ENCODE measurements at places on chromosomes 4 and X.

DNA sequence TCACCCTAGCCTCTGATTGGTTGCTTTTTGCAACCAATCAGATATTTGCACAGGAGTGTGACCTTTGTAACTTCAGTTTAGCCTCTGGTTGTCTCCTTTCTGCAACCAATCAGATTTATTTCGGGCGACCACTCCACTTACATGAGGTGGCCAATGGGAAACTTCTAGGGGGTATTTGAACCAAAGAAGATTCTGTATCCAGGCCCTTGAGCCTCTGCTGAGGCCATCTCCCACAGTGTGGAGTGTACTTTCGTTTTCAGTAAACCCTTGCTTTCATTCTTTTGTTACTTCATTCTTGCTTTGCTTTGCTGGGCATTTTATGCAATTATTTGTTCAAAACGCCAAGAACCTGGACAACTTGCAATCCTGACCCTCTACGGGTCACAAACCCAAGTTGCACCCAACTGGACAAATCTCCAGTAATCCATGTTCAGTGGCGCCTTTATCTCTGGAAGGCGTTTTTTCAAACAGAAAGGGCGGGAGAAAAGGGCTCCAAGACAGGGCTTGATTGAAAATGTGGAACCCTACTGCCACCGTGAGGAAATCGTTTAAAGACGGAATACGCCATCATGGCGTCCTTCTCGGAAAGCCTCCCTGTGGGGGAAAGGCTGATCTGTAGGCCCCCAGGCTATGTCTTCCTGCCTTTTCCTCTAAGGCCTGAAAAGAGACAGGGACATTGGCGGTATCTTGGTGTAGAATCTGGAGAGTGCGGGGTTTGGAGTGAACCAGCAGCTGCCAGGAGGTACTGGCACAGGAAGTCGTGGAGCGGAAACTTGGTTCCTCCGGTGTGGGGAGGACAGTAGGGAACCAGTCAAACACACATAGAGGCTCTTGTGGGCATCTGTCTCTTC, 184.6 kb downstream of the OR13H1 start:
- DNase-seq = no peak

- no peak for DNase-seq
These were observed 406.5 kb downstream of the RPA4 start for GRCh38 chrX:97290199-97290598.

- DNase-seq = no peak
These were observed 36.4 kb downstream of the DHX15 start for GRCh38 chr4:24547979-24548378.

- DNase-seq = no peak
These were observed 184.9 kb downstream of the COMMD8 start for GRCh38 chr4:47278631-47279030.

DNA sequence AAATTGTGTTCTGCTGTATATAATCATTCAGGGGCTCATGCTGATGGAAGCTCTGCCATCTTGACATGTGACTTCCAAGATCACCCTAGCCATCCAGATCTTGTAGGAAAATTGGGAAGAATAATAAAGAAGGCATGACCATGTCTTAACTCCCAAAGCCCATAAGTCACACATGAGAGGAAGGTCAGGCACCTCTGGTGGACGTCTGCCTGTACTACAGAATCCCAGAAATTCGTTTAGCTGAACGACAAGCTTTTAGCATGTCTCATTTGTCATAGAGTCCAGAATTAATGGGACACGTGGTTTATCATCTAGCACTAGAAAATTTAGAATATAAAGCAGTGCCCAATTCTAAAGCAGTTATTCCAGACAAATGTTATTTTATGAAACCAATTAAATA, 212.7 kb downstream of the CENPC start:
- no peak for DNase-seq

DNA sequence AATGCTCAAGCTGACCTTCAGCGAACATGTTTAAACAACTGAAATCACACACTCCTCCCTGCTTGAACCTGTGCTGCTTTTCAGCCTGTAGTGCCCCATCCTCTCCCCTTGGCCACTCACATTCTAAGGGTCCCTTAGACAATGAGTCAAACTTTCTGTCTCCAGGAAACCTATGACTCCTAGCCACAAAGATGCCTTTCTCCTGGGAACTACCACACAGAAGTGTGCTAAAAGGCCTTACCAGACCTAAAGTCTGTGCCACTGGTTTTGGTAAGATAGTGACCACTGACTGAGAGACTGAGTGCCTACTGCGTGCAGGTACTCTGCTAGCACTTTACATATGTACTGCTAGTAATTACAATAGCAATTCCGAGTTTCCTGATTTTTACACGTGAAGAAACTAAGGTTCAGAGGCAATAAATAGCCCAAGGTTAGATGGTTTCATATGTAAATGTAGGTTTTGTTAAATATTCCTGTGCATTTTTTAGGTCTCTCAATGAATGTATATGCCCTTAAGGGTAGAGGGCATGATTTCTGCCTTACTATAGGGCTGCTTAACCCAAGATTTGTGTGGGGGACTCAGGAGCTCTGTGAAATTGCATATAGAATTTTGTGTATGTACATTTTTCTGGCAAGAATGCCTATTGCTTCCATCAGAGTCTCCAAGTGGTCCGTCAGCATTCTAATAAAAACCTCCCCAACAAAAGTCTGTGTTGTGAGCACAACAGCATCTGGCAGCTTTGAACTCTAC, 71.1 kb downstream of the NSG1 start:
- no peak for DNase-seq

GRCh38 chr4:99755223-99755944, 61.2 kb upstream of the DAPP1 start:
- DNase-seq = no peak

Data from NCI-H2029 (cell line).